Naive thymus-derived CD4-positive, alpha-beta T cell (primary cell): ENCODE measurements at places on chromosomes 2 and 18. TPM values are rescaled to one million over a fixed set of nuclear protein-coding genes. Genes with fewer than 3 reads are reported as not detected.

SLC40A1 gene
- total RNA-seq = 24.4 TPM

KDSR gene
- 46.9 TPM for total RNA-seq

GALNT3 gene
- 20.3 TPM for total RNA-seq

ESPNL gene
- total RNA-seq = 0.35 TPM

ATOH8 gene
- 0.42 TPM for total RNA-seq

SLC25A12 gene
- 12.8 TPM for total RNA-seq
